ENCODE measurements at places on chromosomes 13 and 19. TPM values are rescaled to one million over a fixed set of nuclear protein-coding genes. Genes with fewer than 3 reads are reported as not detected.

GRCh38 chr19:42942187-42942789, 5.3 kb upstream of the PSG7 start:
- peak; percentile 19 for DNase-seq

- DNase-seq = peak; percentile 53
Measured at GRCh38 chr19:32339988-32340874, 5.2 kb upstream of the ZNF507 start.

GRCh38 chr19:2149980-2150793, 1.2 kb downstream of the AP3D1 start:
- peak; percentile 18 for DNase-seq

- no peak for DNase-seq
Measured at GRCh38 chr13:99832347-99832746, 139.2 kb downstream of the ZIC5 start.

- no peak for DNase-seq
Measured at GRCh38 chr19:9858766-9859165, 23.6 kb downstream of the PIN1 start.

CEACAM20 gene
- total RNA-seq = not detected

TJP3 gene
- total RNA-seq = not detected

- no peak for DNase-seq
Measured at GRCh38 chr13:37505531-37505930, 93.0 kb downstream of the POSTN start.

FXYD1 gene
- 0.98 TPM for total RNA-seq

DNA sequence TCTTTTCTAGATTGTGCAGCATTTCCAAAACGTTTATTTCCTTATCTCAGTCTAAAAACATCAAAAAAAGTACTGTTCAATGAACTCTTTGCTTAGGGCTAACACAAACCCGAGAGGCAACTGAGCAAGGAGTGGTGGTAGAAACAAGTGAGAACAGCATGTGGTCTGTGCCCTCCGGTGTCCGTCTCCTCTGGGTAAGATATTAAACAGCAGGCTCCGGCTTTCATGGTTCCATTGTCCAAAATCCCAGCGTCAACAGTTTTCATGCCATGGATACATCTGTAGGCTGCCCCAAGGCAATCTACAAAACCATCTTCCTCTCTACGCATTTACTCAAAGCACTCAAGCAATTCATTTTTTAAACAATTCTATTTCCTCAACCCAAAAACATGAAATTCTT, 22.8 kb downstream of the DCLK1 start:
- no peak for DNase-seq

DNA sequence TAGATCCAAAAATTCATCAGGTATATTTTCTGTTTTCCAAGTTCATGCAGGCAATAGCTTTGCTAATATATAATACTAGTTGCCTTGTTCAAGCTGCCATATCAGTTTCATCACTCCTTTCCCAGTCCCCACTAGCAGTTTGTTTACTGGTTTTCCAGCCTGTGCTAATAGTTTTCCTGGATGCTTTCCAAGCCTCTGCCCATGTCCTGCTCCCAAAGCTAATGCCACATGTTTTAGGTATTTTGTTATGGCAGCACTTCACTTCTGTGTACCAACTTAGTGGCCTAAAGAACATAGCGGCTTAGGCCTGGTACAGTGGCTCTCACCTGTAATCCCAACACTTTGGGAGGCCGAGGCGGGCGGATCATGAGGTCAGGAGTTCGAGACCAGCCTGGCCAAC, 28.1 kb upstream of the ZNF527 start:
- peak; percentile 21 for DNase-seq

HIF3A gene
- total RNA-seq = not detected

GRCh38 chr13:51218626-51219025, 3.6 kb upstream of the FAM124A start:
- DNase-seq = no peak

ZNF728 gene
- total RNA-seq = 0.12 TPM

CILP2 gene
- 0.20 TPM for total RNA-seq

ADAMTSL5 gene
- total RNA-seq = 3.8 TPM

DNA sequence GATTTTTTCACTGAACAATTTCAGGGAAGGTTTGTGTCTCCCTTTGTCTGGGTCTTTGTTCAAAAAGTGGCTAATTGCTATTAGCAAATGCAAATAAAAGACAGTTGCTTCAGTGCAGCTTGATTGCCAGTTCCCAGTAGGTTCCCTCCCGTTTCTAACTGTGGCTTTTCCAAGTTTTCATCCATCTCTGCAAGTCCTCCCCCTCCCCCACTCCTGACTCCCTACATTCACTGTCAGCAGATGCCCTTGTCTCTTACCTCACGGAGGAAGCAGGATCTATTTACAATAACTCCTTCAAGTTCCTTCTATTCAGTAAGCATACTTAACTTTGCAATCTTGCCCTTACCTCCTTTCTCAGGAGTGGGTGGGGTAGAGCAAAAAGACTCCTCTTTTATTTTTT, 55.4 kb upstream of the SCEL start:
- no peak for DNase-seq

DNA sequence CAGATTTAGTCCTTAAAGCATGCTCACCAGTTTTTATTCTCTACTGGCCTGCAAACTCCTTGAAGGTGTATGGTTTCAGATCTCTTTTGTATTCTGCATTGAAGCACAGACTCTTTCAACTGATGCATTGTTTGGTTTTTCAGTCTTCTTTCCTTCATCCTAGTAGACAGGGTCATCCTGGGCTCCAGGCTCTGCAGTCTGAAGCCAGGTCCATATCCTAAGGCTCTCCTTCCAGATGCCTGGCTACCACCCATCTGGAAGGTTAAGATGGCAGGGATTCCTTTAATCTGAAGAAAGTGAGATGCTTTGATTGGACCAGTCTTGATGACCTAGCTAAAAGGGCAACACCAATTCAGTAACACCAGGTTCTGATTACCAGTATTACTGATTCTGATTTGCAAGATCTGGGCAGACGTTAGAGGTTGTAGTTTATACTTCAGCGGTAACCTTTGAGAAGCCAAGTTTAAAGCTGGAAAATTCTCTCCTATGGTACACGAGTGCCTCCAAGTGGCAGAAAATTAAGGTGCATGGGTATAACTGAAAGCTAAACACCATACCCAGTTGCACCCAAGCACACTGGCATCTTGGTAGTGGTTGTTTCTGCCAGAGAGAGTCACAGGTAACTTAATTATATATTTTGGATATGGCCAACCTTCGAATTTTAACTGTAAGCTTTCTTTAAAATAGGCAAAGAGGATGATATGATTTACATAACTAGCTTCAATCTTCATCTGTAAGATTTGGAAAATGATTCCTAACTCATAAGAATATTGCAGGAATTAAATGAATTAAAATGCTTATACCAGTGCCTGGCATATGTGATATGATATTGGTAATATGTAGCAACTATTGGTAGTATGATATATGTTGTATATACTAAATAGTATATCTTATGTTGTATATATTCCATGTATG, 1651.9 kb upstream of the MIR17HG start:
- peak; percentile 1 for DNase-seq

TSKS gene
- total RNA-seq = not detected

- DNase-seq = no peak
Measured at GRCh38 chr19:7729831-7730285, 2.1 kb downstream of the CLEC4G start.

ZNF100 gene
- 5.1 TPM for total RNA-seq

DNA sequence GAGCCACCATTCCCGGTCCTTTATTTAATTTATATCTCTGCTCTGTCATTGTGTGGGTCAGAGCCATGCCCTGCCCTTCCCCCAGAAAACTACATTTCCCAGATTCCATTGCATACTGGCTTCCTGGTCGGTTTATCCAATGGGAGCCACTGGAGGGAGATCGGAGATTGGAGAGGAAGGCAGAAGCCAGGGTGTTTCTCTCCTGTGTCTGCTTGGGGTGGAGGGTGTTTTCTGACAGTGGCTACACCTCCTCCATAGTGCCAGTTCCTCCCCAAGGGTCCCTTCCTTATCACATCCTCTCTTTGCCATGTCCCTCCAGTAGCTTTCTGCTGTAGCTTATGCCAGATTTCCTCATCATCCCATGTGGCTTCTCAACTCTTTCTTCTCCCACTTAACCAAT, 19.0 kb downstream of the OLFM2 start:
- peak; percentile 70 for DNase-seq

DNA sequence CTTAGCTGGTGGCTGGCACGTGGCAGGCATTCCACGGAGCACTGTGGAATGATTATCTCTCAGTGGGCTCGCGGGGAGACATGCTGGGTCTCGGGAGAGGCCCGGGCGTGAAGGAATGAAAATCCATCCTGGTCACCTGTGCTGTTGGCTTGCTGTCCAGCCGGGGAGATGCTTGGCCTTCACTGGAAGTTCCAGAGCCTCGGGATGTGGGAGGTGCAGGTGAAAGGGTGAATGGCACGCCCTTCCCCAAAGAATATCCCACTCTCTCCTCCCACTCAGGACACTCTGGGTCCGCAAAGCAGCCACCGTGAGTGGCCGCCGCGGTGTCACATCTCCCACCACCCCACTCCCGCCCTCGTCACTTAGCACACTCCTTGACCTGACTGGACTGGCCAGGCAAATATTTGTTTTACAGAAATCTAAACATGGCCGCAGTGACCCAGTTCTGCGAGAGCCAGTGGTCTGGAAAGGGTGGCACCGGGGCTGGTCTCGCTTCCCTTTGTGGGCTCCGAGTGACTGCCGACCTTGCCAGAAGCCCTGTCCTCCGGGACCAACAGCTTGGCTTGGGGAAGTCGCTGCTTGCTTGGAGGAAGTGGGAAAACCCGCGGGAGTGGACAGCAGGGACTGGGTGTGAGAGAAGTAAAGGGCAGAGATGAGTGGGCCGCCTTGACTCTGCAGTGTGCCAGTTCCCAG, 8.0 kb downstream of the DPP9 start:
- DNase-seq = no peak

ZNF667 gene
- total RNA-seq = 1.7 TPM

ZNF823 gene
- 11.5 TPM for total RNA-seq

- DNase-seq = no peak
Measured at GRCh38 chr13:97225533-97225932, 3.4 kb downstream of the MBNL2 start.

- DNase-seq = peak; percentile 40
Measured at GRCh38 chr19:39246951-39247669, 1.5 kb downstream of the IFNL4 start.

GRCh38 chr13:86729206-86729605, 930.0 kb upstream of the SLITRK6 start:
- DNase-seq = no peak
